ENCODE measurements at places on chromosomes 6 and 20.

- no peak for DNase-seq
These were observed 27.6 kb downstream of the PHACTR3 start for GRCh38 chr20:59631751-59632540.

- no peak for DNase-seq
These were observed 35.5 kb downstream of the HLA-F start for GRCh38 chr6:29758761-29759160.

GRCh38 chr20:62127799-62128198 lies 5.5 kb downstream of the LSM14B start:
- no peak for DNase-seq

DNA sequence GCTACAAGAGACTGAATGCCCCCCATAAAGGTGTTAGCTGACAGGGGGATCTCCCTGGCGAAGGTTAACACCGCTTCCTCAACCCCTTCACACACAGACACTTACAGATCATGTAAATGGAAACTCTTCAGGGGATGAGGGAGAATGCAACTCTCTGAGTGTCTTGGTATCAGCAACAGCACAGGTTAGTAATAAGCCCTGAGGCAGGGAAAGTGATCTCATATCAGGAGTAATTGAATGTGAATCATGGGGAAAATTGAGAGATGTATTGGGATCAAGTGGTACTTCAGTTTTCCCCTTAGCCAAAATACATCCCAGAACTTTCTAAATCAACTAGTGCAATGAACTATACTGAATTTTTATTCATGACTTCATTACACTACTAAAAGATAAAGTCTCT lies 23.8 kb downstream of the OR2J3 start:
- DNase-seq = no peak

DNA sequence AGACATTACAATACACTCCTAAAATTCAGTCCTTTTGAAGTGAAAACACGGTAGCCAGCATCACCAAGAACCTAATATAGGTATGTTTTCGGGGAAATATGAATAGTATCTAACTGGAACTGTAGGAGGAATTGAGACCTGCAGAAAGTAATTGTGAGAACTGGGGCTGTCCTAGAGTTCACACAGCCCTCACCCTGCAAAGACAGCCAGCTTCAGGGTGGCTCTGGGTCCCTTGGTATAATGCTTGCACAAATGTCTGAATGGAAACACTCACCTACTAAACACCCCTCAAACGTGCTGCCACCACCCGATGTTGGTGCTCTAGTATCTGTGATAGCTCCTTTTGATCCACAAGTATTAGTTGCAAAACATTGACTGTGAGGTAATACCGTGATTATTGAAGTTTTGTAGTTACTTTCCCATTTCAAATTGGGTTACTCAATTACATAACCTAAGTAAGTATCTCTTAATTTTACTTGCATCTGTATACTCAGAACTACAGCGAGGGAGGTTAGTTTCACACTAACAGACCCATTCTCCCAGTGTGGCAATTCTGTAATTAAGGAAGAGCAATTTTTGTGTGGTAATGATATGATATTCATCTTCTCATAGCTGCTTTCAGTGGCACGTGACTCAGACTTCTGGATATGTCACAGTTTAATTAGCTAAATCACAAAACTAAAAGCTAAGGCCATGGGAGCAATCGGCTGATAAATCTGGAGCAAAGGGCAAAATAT lies 129.5 kb downstream of the INSM1 start:
- DNase-seq = no peak

GRCh38 chr20:62766071-62766450 lies 30.2 kb upstream of the MRGBP start:
- DNase-seq = no peak

Data from hematopoietic multipotent progenitor cell treated with erythropoietin and hydrocortisone succinate and interleukin-3 and kit ligand, for 8 days (in vitro differentiated cells).